ENCODE measurements at places on chromosomes 11 and 22.

DNA sequence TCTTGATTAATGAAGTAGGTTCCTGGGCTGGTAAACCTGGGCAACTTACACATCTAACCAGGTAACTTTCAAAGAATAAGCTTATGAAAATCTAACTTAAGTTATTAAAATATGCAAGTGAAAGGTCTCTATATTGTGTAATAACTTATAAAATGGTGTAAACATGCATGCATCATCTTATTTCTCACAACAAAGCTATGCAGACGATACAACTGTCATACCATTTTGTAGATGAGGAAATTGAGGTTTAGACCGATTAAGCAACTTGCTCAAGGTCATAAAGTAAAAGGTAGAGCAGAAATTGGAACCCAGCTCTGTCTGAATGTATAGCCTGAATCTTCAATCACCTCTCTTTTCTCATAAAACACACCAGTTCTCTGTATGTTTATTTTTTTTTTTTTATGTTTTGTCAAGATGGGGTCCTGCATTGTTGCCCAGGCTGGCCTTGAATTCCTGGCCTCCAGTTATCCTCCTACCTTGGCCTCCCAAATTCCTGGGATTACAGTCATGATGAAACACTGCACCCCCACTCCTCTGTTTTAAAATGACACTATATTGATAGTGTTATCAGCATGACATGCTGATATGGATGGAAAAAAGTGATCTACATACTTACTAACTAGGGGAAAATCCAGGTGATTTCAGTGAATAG lies 109.6 kb downstream of the SGSM3 start:
- no peak for DNase-seq

- no peak for DNase-seq
These were observed 16.1 kb upstream of the PCF11 start for GRCh38 chr11:83140691-83141455.

DNA sequence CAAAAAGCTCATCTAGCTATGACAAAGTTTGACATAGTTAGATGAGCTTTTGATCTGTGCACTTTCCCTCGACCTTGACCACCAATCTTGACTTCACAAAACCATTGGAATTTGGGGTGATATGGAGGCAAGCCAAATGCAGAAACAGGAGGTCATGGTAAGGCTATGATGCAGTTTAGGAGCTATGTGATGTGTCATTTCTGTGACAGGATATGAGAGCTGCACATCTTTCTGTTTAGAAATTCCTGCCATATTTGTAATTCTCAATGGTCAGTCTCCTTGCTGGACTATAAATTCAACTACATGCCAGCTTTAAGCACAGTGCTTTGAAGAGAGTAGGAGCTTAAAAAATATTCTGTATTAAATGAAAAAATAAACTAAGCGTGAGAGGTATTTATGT lies 12.9 kb downstream of the OR51B6 start:
- no peak for DNase-seq

DNA sequence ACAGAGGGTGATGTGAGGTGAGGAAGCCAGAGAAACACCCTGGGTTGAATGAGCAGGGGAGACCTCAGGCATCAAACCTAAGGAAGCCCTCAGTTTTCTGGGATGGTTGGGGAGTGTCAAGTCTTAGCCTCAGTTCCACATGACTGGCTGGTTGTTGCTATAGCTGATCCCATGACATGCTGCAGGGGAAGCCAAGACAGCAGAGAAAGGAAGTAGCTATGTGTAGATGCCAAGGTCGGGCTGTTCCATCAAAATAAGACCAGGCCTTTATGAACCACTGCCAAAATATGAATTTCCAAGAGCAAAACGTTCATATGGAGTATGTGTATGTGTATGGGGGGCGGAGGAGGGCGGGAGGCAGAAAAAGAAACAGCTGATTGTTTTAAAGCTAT lies 11.6 kb downstream of the CD59 start:
- no peak for DNase-seq

GRCh38 chr11:2814751-2815150 lies 70.8 kb downstream of the CDKN1C start:
- DNase-seq, result no peak
